Glomerular endothelial cell (primary cell): ENCODE measurements at places on chromosomes 1 and 21.

GRCh38 chr1:46084553-46085451 lies 47.6 kb downstream of the PIK3R3 start:
- no peak for DNase-seq

GRCh38 chr1:185213091-185213490 lies 56.1 kb downstream of the SWT1 start:
- DNase-seq: no peak

DNA sequence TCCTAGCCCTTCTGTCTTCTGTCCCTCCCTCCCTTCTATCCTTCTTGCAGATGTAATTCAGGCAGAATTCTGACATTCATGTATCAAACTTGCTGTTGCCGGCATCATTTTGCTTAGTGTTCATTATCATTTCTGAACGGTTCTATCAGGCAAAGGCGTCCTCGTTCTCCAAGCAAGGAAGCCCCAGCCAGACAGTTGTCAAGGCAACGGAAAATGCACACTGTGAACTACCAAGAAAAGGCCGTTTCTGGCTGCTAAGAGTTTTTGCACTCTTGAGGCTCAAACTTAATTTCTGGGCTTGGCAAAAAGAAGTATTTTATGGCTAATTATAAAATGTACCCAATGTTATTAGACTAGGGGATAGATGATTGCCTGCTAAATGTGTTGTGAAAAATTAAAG lies 164.7 kb upstream of the KCNJ15 start:
- no peak for DNase-seq

- no peak for DNase-seq
Measured at GRCh38 chr1:116203920-116204319, 92.7 kb downstream of the MAB21L3 start.
